ENCODE measurements at places on chromosomes 13 and 19. TPM values are rescaled to one million over a fixed set of nuclear protein-coding genes. Genes with fewer than 3 reads are reported as not detected.
A peak's percentile ranks its signal among the peaks of the same experiment; 100 is the strongest.

- DNase-seq = no peak
Observed at GRCh38 chr13:97139691-97140090, 82.4 kb upstream of the MBNL2 start.

GRCh38 chr19:16293118-16294091, 31.2 kb upstream of the KLF2 start:
- no peak for DNase-seq

- no peak for DNase-seq
Observed at GRCh38 chr13:19596960-19597361, 35.6 kb upstream of the TPTE2 start.

DNA sequence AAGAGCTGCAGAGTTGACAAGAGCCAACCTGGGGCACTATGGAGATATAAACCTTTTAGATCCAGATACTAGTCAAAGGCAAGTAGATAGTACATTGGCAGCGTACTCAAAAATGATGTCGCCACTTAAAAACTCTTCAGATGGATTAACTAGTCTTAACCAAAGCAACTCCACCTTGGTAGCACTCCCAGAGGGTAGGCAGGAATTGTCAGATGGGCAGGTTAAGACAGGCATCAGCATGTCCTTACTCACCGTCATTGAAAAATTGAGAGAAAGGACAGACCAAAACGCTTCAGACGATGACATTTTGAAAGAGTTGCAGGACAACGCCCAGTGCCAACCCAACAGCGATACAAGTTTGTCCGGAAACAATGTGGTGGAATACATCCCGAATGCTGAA, 8.9 kb downstream of the ZNF507 start:
- no peak for DNase-seq

ACP7 gene
- not detected for total RNA-seq

GRCh38 chr19:48510421-48511268, 990 bp downstream of the LMTK3 start:
- DNase-seq = peak; percentile 86

GRCh38 chr13:97141564-97142005, 80.5 kb upstream of the MBNL2 start:
- DNase-seq = no peak

GRCh38 chr13:56909896-56910600, 230.7 kb upstream of the PRR20A start:
- no peak for DNase-seq

SRRM5 gene
- total RNA-seq = 0.24 TPM

ATP4B gene
- not detected for total RNA-seq

DNA sequence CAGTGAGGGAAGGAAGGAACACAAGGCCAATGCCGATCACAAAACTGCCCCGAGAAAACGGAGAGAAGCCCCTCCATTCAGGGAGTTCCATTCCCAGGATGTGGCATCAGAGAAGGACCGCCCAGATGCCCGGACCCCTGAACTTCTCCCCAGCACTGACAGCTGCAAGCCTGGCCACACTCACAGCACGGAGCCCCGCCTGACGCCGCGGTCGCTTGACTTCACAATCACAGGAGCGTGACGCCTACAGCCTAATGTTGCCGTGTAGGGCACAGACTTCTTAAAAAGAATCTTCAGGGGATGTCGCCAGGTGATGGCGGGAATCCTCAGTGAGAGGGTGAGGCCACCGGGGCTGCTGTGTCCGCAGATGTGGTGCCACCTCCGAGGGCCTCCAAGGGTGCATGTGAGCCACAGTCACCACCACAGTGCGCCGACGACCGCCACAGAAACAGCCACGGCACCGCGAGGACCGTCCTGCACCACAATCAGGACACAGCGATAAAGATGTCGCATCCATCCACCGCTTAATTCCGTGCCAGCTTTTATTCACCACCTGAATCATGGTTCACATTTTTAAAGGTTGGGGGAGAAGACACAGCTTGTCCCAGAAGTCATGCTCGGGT, 77.2 kb downstream of the SPACA7 start:
- no peak for DNase-seq

GJB6 gene
- total RNA-seq = 7.7 TPM

DNA sequence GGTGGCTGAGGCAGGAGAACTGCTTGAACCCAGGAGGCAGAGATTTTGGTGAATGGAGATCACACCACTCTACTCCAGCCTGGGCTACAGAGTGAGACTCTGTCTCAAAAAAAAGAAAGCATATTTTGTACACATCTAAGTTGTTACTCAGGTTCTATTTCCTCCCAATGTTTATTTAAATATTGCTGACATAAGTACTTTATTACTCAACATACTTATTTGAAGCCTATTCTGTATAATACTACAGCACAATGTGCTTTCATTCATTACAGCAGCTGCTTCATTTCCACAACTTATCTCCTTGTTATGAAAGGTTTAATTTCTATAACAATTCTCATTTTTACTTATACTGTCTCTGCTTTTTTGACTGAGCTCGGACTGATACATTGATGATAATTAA, 495.7 kb downstream of the SLITRK1 start:
- no peak for DNase-seq

- no peak for DNase-seq
Observed at GRCh38 chr19:33396701-33397535, 23.4 kb downstream of the CEBPG start.

DNA sequence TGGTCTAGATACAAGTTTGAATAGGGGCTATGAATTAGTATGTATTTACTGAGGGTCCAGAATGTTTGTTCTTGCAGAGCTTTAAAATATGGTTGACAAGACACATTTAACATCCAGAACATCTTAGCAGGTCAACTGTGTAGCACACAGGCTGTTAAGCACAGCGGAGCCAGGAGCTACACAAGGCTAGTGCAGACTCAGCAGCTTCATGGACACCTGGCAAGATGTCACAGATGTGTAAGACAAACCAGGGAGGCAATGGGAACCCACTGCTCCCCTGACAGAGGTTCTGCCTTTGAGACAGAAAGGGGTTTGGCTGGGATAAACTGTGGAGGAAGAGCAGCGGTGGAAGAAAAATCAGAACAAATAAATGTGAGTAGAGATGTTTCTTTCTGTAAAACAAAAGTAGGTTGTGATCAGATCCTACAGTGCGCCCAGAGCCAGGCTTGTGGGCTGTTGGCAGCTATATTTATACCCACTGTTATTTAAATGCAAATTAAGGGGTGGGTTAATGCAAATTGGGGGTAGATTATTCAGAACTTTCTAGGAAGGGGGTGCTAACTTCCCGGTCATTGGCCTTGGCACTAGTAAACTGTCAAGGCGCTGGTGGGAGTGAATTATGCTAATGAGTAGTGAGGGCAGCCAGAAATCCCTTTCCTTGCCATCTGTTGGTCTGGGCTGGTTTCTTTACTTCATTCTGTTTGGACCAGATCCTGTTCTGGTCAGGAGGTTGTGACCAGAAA, 33.0 kb downstream of the MIPEP start:
- DNase-seq = no peak

DNA sequence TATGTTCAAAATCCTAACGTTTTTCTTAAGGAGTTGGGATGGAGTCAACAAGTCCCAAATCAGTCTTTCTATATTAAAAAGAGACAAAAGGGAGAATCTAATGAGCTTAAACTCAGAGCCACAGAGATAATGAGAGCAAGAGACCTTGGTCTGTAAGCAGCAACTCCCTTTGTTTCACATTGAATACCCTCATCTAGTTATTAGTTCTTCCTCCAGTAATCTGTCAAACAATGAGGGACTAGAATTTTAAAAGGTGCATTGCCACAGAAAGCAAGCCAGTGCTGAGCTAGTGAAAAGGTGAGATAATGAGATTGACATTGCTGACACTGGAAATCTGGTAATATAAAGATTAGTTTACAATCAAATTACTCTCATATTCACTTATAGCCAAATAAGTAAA, 718.6 kb downstream of the DACH1 start:
- no peak for DNase-seq

CYP4F11 gene
- not detected for total RNA-seq
